ENCODE measurements at places on chromosomes 13 and 19. TPM values are rescaled to one million over a fixed set of nuclear protein-coding genes. Genes with fewer than 3 reads are reported as not detected.

The ZNF446 gene
- 4.9 TPM for total RNA-seq

The FPR3 gene
- 3.6 TPM for total RNA-seq

The FARP1 gene
- total RNA-seq, result 17.6 TPM

The ZNF626 gene
- total RNA-seq, result 7.8 TPM

The TOMM40 gene
- total RNA-seq, result 47.3 TPM

The SYNGR4 gene
- total RNA-seq, result not detected

DNA sequence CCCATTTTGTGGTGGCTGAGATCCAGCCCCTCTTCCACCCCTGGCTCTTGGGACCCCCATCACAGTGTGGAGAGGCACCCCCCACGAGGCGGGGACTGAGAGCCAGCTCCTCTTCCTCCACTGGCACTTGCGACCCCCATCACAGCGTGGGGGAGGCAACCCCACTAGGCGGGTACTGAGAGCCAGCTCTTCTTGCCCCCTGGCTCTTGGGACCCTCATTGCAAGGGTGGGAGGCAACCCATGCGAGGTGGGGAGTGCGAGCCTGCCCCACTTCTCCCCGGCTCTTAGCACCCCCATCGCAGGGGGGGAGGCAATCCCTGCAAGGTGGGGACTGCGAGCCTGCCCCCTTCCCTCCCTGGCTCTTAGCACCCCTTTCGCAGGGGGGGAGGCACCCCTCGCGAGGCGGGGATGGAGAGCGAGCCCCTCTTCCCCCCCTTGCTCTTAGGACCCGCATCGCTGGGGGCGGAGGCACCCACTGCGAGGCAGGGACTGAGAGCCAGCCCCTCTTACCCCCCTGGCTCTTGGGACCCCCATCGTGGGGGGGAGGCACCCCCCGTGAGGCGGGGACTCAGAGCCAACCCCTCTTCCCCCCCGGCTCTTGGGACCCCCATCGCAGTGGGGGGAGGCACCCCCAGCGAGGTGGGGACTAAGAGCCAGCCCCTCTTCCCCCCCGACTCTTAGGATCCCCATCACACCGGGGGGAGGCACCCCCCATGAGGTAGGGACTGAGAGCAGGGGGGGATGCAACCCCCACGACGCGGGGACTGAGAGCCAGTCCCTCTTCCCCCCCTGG lies 364.6 kb upstream of the SPRY2 start:
- H3K4me3 ChIP-seq, result no peak overlapping the region
- no peaks in the 10 kb centered on the region for H3K27me3 ChIP-seq
- no peak overlapping the region for H3K27ac ChIP-seq
- H3K36me3 ChIP-seq, result no peaks in the 10 kb centered on the region
- no peak for DNase-seq

DNA sequence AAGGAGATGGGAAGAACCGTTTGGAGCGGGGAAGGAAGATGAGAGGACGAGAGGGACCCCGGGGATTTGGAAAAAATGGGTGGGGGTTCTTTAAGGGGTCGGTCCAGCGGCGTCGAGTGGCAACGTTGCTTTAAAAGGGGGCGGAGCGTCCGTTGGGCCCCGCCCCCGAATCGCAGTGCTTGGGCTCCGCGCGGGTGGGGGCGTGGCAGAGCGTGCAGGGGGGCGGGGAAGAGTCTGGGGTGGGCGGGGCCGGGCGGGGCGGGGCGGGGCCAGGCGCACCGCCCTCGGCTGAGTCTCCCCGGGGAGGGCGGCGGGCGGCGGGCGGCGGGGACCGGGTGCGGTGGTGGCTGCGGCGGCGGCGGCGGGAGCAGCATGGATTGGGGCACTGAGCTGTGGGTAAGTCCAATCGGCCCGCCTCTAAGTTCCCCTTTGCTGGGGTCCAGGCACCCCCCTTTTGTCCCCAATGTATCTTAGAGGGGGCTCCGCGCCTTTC lies at the start of gene TRIP10:
TSS of gene TRIP10 (plus strand) at position 291 of the 493 bp plus-strand sequence. CDS start at position 373, 82 bp downstream.
- H3K4me3 ChIP-seq, result peak within 1 kb of the TSS; percentile 93
- H3K27me3 ChIP-seq, result no peaks in the 10 kb centered on the region
- H3K36me3 ChIP-seq, result peaks cover 23% of the 10 kb centered on the region
- H3K4me1 ChIP-seq, result peaks cover 88% of the 10 kb centered on the region

GRCh38 chr13:98150832-98151479 lies 8.1 kb downstream of the FARP1 start:
- H3K27me3 ChIP-seq, result no peaks in the 10 kb centered on the region
- no peak overlapping the region for H3K4me3 ChIP-seq
- H3K4me1 ChIP-seq, result peaks cover 4% of the 10 kb centered on the region
- DNase-seq, result no peak

DNA sequence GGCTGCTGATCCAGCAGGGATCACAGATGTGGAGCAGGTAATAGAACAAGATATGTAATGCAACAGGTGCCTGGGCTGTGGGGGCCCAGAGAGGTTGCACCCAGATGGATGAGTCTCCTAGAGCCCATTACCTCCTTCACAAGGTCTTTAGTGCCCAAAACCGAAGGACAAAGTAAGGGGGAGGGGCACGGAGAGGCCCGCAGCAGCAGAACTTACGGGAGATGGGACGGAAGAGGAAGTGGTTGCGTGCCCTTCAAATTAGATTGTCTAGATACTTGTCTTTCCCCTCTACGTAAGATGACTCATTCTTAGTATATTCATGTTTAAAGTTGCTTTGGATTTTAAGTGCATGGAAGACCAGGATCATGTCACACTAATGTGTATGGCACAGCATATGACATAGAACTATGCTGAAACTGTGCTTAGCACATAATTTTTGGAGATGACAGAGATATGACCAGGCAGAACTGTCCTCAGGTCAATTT lies 5.7 kb upstream of the MRPS31 start:
- H3K27ac ChIP-seq, result peak overlapping the region; percentile 3
- DNase-seq, result no peak
- H3K36me3 ChIP-seq, result no peaks in the 10 kb centered on the region
- no peaks in the 10 kb centered on the region for H3K27me3 ChIP-seq

DNA sequence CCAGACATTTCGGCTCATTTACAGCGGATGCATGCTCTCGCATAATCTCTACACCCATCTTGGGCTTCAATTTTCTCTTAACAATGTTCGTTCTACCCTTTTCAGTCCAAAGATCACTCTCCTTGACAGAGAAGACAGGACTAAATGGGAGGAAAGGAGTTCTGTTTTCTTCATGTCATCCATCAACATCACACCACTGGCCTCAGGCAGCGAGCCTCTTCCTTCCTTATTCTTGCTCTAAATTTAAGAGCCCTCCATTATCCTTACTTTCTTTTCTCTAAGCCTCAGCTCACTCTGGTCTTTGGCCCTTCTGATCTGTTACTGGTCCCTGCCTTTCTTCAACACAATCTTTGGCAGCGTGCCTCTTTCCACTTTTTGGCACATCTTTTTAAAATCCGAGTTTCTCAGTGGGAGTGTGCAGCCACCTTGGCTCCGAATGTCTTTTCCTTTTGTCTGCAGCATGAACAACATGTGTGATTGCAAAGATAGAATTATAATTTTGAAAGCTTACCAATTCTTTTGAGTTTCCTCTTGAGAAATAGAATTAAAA lies 98.7 kb downstream of the FAM216B start:
- H3K36me3 ChIP-seq, result no peaks in the 10 kb centered on the region
- H3K4me3 ChIP-seq, result no peak overlapping the region
- H3K27ac ChIP-seq, result no peak overlapping the region
- DNase-seq, result no peak
- H3K27me3 ChIP-seq, result no peaks in the 10 kb centered on the region

DNA sequence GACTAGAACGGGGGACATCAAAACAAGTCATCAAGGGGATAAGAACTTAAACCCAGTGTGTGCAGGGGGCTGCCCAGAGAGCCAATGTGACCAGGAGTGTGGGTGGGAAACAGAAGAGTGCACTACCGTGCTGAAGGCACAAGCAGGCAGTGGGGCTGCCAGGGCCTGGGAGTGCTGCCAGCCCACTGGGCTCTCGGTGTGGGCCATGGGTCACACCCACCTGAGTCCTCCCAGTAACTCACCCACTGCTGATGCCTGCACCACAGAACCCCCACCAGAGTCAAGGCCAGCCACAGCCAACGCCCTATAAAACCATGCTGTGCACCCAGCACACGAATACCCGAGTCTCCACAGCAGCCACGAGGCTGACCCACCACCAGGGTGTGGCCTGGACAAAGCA lies 8.5 kb downstream of the MED26 start:
- DNase-seq, result peak; percentile 67
- no peaks in the 10 kb centered on the region for H3K27me3 ChIP-seq
- no peaks in the 10 kb centered on the region for H3K36me3 ChIP-seq
- peak overlapping the region; percentile 23 for H3K27ac ChIP-seq
- no peak overlapping the region for H3K4me3 ChIP-seq

- no peak for DNase-seq
- no peaks in the 10 kb centered on the region for H3K4me1 ChIP-seq
- peaks cover 21% of the 10 kb centered on the region for H3K27me3 ChIP-seq
Measured at GRCh38 chr13:31093145-31093885, 68.4 kb downstream of the HSPH1 start.

DNA sequence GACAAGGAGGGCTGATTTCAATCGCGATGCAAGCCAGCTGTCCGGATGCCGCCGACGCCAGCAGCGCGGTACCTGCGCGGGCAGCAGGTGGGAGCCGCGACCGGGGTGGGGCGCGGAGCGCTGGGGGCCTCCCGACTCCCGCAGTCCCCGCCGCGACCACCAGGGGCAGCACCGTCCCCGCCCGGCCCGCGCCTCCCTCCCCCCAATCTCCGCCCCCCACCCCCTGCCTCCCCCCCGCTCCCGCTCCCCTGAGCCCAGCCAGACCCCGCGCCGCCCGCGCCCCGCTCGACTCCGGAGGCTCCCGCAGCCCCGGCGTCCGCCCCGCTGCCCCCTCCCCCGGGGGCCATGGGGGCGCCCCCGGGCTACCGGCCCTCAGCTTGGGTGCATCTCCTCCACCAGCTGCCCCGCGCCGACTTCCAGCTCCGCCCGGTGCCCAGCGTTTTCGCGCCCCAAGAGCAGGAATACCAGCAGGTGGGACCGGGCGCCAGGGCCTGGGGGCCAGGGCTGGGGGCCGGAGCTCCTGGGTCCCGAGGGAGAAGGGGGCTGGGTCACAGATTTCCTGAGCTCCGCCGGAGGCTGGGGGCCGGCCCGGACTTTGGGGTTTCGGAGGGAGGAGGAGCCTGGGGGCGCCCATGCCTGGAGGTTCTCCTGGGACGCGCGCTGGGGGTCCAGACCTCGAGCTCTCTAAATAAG lies at the start of gene TTYH1:
TSS of gene TTYH1 (plus strand) at position 257 of the 693 bp plus-strand sequence. CDS start at position 346, 89 bp downstream.
- peaks cover 34% of the 10 kb centered on the region for H3K4me1 ChIP-seq
- H3K27me3 ChIP-seq, result peaks cover 88% of the 10 kb centered on the region
- H3K27ac ChIP-seq, result peak within 1 kb of the TSS; percentile 51
- peak within 1 kb of the TSS; percentile 58 for H3K4me3 ChIP-seq
- H3K36me3 ChIP-seq, result no peaks in the 10 kb centered on the region
- no peak for DNase-seq

DNA sequence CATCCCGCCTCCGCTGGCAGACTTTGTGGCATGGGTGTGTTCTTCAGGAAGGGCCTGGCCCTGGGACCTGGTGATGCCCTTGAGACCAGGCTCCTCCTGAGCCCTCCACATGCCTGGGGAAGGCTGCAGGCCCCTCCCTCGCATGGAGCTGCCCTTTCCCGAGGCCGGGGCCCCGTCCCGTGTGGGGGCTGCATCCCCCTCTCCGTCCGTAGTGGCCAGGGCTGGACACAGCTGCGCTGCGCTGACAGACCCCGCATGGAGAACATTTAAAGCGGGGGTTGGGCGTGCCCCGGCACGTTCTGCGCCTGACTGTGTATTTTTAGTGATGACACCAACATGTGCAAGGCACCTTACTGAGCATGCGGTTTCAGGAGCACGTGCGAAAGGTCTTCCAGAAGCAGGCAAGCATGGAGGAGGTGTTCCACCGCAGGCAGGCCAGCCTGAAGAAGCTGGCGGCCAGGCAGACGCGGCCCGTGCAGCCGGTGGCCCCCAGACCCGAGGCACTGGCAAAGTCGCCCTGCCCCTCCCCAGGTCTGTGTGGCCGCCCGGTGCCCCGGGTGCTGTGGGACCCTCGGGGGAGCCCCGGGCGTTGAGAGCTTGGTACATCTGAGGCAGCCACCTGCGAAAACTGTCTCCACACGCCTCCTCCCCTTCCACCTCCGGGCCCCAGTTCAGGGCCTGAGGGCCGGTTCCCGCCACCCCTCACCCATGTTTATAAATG lies 28.8 kb upstream of the F7 start:
- DNase-seq, result no peak
- H3K27me3 ChIP-seq, result no peaks in the 10 kb centered on the region
- H3K27ac ChIP-seq, result no peak overlapping the region
- peaks cover 7% of the 10 kb centered on the region for H3K4me1 ChIP-seq
- peaks cover 73% of the 10 kb centered on the region for H3K36me3 ChIP-seq

DNA sequence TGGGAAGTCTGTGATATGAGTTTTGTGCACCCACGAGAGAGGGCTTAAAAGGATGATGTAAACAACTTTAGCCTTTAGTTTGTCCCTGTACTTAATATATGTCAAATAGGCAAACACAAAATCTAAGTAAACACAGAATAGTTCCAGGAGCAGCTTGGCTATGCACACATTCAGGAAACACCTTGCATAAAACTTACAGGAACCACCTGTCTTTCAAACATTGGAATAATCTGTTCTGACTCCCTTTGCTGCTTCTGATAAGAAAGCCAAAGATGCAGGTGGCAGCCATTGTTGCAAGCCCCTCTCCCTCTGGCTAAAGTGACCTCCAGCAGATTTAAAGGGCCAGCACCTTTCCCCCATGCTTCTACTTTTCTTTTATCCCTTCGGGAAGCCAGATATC lies 4.7 kb downstream of the EEF1AKMT1 start:
- DNase-seq, result no peak
- no peak overlapping the region for H3K27ac ChIP-seq
- peaks cover 18% of the 10 kb centered on the region for H3K4me1 ChIP-seq
- H3K4me3 ChIP-seq, result no peak overlapping the region
- H3K27me3 ChIP-seq, result no peaks in the 10 kb centered on the region
- peaks cover 29% of the 10 kb centered on the region for H3K36me3 ChIP-seq

DNA sequence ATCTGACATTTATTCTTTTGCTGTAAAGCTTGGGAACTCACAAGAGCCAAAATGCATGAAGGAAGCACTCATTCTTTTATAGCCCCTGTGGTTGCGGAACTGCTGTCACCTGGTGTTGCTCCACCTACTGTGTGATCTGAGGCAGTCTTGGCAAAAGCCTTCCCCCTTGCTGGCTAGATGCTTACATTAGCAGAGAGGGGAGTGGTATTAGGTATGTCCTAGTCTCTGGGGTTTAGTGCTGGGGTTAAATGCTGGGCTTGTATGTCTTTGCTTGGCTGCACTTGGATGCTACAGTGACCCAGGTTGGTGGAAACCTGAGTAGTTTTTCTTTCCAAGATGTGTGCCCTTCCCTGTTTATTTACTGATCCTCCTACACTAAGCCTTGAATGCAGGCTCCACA lies 99.3 kb downstream of the WDFY2 start:
- no peak overlapping the region for H3K4me3 ChIP-seq
- no peak for DNase-seq
- no peaks in the 10 kb centered on the region for H3K27me3 ChIP-seq
- H3K4me1 ChIP-seq, result peaks cover 14% of the 10 kb centered on the region
- no peak overlapping the region for H3K27ac ChIP-seq

- H3K27me3 ChIP-seq, result no peaks in the 10 kb centered on the region
- H3K4me1 ChIP-seq, result no peaks in the 10 kb centered on the region
- no peak overlapping the region for H3K4me3 ChIP-seq
- no peak for DNase-seq
- H3K27ac ChIP-seq, result no peak overlapping the region
- peaks cover 93% of the 10 kb centered on the region for H3K36me3 ChIP-seq
Measured at GRCh38 chr19:36939153-36939552, 23.0 kb downstream of the ZNF568 start.

Data from left ventricle myocardium inferior (tissue), 1 donor.